ENCODE measurements at places on chromosomes 7 and 10.
A peak's percentile ranks its signal among the peaks of the same experiment; 100 is the strongest.

- peak; percentile 77 for DNase-seq
Observed at GRCh38 chr7:14902589-14903067, at the start of gene DGKB. Gene DGKB (minus strand): TSS chr7:14902751.

- DNase-seq: no peak
Observed at GRCh38 chr10:129259128-129259815, 207.8 kb upstream of the MGMT start.

DNA sequence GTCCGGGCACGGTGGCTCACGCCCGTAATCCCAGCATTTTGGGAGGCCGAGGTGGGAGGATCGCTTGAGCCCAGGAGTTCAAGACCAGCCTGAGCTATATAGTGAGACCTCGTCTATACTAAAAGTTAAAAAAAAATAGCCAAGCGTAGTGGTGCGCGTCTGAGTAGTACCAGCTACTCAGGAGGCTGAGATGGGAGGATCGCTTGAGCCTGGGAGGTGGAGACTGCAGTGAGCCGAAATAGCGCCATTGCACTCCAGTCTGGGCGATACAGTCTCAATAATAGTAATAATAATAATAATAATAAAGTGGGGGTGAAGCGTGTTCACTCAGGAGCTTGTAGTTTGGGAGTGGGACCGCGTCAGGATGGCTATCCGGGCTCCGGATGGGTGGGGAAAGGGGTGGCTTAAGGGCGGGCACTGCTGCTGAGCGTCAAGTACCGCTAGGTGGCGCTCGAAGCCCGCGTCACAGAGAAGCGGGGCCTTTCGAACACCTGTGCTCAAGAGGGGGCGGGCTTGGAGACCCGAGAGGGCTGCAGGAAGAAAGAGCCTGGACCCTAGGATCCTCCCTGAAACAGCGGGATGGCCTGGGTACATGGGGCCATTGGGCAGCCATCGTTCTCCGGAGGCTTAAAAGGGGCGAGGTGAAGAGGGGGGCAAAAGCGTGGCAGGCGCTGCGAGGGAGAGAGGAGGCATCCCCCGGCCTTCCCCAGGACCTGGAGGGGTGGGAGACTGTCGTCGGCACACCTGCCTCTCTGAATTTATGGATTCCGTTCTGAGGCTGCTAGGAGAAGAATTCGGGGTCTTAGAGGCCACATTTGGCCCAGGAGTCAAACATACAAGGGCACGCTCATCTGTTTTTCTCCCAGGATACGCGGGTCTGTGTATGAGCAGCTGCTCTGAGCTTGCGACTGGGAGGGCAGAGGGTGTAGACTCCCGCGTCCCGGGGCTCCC, 14.5 kb downstream of the LBX1 start:
- DNase-seq: peak; percentile 89

DNA sequence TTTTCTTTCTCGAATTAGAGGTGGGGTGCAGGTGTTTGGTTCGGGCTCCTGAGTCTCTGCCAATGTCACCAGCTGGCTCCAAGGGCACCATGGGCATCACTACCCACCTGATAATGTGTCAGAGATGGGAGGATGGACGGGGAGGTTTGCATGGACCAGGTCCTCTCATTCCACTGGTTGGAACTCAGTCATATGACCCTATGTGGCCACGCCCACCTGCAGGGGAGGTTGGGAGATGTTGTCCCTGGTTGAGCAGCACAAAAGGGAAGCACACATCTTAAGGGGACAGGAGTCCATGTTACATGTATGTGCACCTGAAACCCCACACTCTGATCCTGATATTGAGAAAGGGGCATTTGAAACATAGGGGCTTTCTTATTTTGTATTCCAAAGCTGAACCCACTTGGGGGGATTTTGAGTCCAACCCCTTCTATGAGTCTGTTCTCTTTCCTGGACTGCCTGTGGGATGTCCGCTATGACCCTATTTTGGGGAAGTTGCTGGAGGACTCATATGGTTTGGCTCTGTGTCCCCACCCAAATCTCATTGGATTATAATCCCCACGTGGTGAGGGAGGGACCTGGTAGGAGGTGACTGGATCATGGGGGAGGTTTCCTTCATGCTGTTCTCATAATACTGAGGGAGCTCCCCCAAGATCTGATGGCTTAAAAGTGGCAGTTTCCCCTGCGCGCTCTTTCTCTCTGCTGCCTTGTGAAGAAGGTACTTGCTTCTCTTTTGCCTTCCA, 66.9 kb upstream of the BAIAP2L1 start:
- DNase-seq: peak; percentile 27

- DNase-seq: no peak
Observed at GRCh38 chr7:135449436-135449835, 60.5 kb downstream of the CNOT4 start.

DNA sequence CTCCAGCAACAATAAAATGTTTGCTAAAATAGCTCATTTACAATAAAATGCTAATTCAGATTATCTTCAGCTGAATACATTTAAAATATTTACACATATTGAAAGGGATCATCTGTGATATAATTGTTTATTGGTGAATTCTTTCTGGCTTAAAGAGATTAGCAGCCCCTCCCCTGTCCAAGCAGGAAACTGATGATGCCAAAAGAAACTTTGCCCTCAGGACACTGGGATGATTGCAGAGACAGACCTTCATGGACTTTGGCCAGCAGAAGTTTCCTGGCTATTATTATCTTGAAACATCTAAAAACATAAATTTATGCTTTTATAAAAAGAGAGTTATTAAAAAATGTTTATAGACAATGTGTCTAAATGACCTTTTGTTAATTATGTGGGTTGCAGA, 764.9 kb upstream of the MBL2 start:
- no peak for DNase-seq

DNA sequence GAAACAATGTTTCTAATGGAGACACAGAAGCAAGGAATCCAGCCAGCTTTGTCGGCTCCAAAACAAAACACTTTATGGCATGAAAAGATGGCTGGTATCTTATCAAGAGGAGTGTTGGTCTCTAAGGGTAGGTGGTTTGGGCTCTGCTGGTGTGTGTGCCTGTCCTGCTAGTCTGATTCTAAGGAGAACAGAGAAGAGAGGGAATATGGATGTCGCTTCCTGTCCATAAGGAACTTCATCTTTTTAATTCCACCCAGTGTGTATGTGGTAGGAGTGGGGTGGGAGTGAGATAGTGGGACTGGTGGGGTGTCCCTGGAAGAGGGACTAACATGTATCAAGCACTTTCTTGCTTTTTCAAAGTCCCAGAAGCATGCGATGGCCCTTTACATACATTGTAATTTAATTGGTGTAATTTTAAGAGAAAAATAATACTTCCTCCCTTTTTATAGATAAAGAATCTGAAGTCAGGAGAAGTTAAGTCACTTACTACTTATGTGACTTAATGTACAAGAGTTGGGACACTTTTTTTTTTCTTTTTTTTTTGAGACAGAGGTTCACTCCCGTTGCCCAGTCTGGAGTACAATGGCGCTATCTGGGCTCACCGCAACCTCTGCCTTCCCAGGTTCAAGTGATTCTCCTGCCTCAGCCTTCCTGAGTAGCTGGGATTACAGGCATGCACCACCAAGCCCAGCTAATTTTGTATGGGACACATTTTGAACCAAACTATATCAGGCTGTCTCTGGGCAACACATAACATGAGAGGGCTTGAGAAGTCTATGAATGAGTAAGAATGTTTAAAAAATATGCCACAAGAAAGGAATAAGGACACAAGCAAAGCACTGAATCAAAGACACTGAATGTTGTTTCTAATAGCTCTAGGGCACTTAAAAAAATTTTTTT, 18.8 kb downstream of the NT5C3A start:
- DNase-seq: no peak

- no peak for DNase-seq
Observed at GRCh38 chr10:74778436-74779094, 47.8 kb upstream of the KAT6B start.

- no peak for DNase-seq
Observed at GRCh38 chr10:123359539-123359938, 205.3 kb downstream of the BUB3 start.

DNA sequence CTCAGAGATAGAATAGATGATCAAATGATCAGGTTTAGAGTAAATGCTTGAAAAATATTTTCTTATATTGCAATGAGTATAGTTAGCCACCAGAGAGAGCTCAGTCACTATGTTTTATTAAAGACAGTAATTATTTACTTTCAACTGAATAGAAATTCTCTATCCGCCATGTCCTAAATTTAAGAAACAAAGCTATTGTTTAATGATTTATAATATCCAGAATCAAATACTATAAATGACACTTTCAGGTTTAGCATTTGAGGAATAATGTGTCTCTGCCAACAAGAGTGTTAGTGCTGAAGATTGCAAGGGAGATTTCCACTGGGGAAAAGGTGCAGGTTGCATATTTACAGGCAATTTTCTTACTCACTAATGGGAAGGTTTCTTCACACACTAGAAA, 184.7 kb downstream of the DGKB start:
- DNase-seq: peak; percentile 48

DNA sequence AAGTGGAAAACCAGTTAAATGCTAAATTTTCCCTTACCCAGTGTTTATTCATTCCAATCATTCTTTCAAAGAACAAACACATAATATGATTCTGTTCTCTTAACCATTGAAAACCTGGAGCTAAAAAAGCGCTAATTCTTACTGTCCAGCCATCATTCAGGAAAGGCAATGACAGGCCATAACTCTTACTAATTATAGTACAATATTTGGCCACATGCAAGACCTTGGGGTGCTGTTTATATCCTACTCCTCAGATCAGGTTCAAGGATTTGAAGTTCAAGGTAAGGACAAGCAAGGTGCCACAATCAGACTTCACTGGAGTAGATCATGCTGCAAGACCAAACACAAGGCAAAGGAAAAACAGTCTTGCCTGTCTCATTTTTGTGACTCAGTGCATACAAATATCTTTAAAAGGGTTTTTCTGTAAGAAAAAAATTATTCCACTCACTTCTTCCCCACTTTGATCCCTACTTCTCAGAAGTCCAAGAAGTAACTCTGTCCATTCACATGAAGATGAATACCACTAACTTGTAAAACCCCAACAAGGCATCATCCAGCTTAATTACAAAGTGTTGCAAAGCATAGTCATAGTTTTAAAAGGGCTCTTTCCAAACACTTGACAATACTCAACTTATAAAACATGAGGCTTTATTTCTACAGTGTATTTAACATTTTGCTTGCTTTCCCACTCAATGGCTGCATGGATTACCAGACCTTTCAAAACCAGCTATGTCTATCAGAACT, 153.0 kb downstream of the DOCK4 start:
- DNase-seq: no peak

GRCh38 chr10:26090026-26090425, 126.5 kb upstream of the GAD2 start:
- DNase-seq: no peak

- peak; percentile 64 for DNase-seq
Observed at GRCh38 chr10:78278058-78278404, 244.4 kb downstream of the RPS24 start.

- no peak for DNase-seq
Observed at GRCh38 chr7:136389933-136390332, 412.8 kb upstream of the MTPN start.

GRCh38 chr7:29839921-29840320, 33.6 kb downstream of the WIPF3 start:
- DNase-seq: no peak

- DNase-seq: peak; percentile 89
Observed at GRCh38 chr10:70880077-70880534, 8.3 kb downstream of the PCBD1 start.

DNA sequence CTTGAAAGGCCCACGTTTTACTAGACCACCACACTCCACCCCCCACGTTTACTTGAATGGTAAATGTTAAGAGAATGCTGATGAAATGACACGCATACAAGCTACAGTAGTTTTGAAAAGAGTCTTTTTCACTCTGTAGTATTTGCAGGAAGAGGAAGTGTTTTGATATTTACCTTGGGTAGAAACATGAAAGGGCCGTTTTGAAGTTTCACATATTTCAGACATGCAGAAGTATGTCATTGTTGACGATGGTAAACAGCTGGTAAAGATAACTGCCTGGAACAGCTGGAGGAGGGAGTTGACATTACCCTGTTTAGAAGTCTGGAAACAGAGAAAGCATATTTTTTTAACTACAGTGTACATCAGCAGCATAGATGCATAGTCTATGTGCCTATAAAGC, 160.7 kb downstream of the NXPH1 start:
- DNase-seq: no peak

DNA sequence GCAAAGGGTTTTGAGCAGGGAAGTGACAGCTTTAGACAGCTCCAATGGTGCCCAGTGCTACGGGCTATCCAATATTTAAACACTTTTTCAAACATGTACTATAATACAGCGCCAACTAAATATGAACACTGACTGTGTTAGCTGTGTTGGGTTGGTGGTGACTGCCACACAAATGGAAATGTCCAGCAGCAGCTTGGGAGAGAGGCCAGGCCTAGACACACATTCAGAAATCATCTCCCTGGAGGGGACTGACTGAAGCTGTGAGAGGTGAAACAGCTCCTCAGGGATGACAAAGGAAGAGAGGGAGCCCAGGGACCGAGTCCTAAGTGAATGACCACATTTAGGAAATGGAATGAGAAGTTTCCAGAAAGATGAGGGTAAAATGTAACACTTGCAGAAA, 115.8 kb downstream of the UBE2H start:
- DNase-seq: no peak

DNA sequence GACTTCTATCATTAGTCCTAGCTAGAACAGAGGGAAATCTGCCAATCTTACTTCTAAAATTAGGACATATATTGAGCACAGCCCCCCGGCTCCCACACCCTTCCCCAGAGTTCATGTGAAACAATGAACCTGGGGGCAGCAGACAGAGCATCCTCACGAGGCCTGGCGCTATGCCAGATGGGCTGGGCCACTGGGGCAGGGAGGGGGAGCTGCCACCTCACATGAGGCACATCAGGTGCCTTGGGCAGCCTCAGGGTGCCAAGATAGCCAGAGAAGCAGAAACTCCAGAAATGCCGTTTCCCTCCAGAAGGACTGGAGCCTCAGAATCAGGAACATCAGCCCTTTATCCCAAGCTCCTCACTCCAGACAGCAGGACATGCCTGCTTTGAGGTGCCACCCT, 92.8 kb upstream of the LANCL2 start:
- DNase-seq: no peak

DNA sequence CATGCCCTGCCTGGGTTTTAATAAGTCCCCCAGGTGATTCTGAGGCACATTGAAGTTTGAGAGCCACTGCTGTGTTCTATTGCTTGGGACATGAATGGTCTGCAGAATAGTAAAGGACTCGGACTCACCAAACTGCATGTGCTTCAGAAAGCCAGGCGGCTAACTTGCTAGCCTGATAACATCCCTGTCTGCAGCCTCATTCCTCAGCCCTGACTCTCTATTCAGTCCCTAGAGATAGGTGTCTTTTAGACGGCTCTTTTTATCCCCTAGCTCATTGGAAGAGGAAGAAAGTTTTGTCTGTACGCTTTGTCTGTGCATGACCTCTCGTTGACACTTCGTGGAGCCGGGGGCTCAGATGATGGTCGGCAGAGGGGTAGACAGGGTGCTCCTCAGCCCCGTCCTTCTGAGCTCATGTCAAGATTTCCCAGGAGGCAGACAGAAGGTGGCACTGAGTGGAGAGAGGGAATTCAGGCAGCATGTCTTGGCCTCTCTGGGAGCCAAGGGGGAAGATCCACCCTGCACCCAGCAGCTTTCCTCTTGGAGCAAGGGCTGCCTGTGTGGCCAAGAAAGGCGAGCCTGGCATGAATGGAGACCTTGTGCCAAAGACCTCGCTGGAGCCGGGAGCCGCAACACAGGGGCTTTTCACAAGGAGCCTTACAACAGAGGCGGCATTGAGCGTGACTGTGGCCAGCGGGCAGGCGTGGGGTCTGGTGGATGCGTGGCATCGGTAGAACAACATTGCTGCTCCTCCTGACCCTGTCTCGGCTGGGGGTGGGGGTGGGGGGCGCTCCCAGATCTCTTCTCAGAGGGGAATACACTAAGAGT, 51.1 kb upstream of the PODXL start:
- DNase-seq: no peak

GRCh38 chr7:93757426-93757825, 133.1 kb downstream of the TFPI2 start:
- no peak for DNase-seq
